ENCODE measurements at places on chromosomes 1 and 21.

DNA sequence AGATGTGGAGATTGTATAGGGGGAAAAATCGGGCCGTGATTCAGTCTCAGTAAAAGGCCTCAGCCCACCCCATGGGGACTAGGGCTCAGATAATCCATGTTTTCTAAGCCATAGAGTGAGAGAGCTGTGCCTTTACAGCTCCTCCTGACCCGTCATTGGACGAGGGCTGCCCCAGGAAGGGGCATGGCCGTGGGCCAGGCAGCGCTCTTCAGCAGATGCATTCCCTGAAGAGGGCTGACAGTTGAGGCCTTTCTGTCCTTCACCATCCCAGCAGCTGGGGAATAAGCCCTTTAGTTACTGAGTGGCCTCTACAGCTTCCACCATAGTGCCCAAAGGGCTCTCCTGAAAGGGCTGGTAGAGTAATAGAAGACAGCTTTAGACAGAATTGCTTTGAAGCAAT lies 57.2 kb downstream of the ST3GAL3 start:
- no peak for DNase-seq

GRCh38 chr1:39754906-39755504 lies 16.1 kb downstream of the OXCT2 start:
- no peak for DNase-seq

GRCh38 chr1:50620680-50621329 lies 197.6 kb upstream of the DMRTA2 start:
- DNase-seq: no peak

- DNase-seq: no peak
Observed at GRCh38 chr1:45945426-45945825, 142.0 kb downstream of the MAST2 start.

- peak; percentile 12 for DNase-seq
Observed at GRCh38 chr1:240691909-240692705, 80.2 kb upstream of the GREM2 start.

DNA sequence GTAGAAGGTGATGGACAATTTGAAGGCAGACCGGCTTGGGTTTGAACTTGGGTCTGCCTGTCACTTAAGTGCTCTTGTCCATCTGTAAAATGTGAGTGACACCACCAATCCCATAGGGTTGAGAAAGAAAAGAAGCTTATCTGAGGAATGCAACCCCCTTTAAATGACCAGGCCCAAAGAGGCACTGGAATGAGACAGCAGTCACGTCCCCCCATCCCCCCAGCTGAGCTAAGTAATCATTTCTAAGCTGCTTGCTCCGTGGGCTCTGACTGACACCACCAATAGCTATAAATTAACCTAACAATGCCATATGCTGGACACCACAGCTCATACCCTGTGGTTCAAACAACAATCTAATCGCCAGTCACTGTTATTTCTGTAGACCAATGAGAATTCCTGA lies 15.1 kb downstream of the LCA5L start:
- DNase-seq: no peak

DNA sequence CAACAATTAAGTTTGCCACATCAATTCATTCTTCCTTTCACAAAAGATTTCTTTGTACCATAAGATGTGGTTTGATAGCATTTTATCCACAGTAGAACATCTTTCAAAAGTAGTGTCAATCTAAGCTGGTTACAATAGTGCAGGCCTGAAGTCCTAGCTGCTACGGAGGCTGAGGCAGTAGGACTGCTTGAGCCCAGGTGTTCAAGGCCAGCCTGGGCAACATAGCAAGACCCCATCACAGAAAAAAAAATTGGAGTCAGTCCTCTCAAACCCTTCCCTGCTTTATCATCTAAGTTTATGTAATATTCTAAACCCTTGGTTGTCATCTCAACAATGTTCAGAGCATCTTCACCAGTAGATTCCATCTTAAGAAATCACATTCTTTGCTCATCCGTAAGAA lies 31.7 kb downstream of the DENND1B start:
- DNase-seq: no peak

DNA sequence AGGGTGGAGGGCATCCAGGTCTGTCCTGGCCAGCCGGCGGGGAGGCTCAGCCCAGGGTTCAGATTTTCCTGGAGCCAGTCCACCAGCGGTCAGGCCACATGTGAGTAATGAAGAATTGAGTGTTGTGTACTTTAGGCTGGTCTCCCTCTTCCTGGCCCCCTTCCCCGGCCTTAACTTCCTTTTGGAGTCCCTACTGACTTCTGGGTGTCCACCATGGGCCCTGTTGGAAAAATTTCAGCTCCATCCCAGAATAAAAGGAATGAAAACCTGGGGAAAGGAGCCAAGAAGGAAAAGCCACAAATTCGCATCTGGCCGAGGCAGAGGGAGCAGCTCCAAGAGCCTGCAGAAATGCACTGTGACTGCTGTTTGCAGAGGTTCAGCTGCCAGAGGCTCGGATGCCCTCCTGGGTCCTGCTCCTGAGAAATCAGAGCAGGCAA lies 35.5 kb upstream of the HHAT start:
- no peak for DNase-seq

DNA sequence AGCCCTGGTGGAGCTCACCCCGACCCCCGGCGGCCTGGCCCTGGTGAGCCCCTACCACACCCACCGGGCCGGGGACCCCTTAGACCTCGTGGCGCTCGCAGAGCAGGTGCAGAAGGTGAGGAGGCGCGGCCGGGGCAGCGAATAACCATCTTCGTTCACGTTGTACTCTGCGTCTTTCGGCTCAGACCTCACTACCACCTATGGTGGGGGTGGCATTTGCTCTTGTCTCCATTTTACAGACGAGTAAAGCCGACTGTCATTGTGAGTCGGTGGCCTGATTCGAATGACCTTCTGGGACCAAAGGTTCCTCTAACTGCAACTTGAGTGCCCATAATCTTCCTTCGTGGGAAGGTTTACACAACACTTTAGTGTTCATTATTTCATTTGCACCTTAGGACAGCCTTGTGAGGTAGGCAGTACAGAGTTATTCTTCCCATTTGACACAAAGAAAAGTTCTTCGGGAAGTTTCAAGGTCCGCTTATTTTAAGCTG lies 506 bp downstream of the C1orf50 start:
- no peak for DNase-seq

DNA sequence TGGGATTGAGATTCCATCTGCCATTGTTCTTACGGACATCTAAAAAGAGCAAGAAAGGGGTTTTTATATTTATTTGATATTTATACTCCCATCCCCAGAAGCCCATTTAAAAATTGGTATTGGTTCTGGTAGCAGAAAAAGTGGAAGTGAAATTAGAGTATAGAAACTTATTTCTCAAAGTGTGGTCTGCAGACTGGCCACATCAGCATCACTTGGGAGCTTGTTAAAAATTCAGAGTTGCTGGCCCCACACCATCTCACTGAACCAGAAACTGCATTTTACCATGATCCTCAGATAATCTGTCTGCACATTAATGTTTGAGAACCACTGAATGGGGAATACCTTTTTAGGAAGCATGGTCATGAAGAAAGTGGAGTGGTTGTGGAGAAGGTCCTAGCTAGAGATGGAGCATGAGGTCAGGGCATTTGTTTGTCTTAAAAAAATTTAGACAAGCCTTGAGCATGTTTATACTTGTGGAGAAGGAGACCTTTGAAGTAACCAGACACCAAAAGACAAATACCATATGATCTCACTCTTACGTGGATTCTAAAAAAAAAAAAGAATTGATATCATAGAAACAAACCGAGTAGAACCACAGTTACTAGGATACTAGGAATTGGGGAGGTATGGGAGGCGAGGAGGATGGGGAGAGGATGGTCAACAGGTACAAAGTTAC lies 116.3 kb downstream of the ST6GALNAC3 start:
- no peak for DNase-seq

GRCh38 chr1:243595527-243596210 lies 254.4 kb downstream of the AKT3 start:
- peak; percentile 28 for DNase-seq

DNA sequence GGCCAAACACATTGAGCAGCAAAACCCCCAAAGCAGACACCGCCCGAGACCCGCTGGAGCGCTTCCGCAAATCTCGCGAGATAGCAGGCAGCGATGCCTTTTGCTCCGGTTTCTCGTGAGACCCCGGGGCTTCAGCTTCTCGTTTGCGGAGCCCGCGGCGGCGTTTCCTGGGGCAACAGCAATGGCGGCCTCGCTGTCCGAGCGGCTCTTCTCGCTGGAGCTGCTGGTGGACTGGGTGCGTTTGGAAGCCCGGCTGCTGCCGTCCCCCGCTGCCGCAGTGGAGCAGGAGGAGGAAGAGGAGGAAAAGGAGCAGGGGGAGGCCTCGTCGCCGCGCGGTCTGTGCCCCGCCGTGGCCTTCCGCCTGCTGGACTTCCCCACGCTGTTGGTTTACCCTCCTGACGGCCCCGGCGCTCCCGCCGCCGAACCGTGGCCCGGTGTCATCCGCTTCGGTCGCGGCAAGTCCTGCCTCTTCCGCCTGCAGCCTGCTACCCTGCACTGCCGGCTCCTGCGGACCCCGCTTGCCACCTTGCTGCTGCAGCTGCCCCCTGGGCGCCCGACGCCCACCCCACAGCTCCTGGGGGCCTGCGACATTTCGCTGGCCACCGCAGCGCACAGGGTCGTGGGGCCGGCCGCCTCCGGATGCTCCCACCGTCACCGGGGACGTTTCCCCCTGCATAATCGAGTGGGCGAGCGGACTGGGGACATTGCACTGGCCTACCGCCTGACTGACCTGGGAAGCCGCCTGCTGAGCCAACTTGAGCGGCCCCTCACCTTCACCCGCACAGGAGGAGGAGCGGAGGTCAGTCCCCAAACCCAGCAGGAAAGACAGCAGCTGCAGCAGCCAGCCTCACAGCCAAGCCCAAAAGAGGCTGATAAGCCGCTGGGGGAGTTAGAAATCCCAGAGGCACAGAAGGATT lies at the start of gene MAP10:
Gene MAP10, plus strand, starts transcription at position 148 of the 917 bp plus-strand sequence. Its CDS starts 34 bp downstream, at position 182.
- DNase-seq: peak; percentile 74

DNA sequence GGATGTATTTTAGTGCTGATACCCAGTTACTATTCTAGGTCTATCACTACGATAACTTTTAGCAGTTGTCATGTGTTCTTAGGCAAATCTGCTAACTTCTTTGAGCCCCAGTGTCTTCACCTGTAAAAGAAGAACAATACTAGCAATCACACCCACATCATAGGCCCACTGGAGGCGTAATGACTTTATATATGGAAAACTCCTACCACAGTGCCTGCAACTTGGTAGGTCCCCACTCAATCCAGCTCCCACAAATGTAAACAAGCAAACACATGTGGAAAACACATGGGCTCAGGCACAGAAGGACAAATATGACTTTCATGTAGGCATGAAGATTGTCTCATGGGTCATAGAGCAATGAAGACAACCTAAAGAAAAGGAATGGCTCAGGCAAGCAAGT lies 115.8 kb downstream of the TBX19 start:
- DNase-seq: no peak

DNA sequence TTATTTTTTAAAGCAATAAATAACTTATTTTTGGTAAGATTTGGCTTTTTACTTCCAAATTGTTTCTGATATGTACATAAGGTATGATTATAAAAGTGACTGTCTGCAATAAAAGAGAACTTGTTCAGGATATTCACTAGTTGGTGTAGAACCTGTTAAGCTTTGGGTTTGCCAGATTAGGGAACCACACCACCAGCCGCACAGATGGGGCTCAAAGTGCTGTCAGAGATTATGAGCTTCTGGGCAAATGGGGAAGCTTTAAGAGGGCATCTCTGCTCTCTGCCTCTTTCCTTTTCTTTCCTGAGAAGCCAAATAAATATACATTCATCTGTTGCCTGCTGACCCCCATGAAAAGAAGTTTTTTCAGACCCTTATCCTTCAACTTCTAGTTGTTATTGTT lies 25.4 kb downstream of the IVNS1ABP start:
- no peak for DNase-seq

GRCh38 chr21:46455575-46456385 lies 2.9 kb upstream of the DIP2A start:
- DNase-seq: no peak

All from activated naive CD4-positive, alpha-beta T cell treated with Interleukin-2 at 50 U/mL for 16 hours (primary cell).